ENCODE measurements at places on chromosomes 2 and 18.

GRCh38 chr2:198499539-198499938 lies 695.1 kb downstream of the PLCL1 start:
- DNase-seq = no peak

GRCh38 chr2:112547333-112547732 lies 5.1 kb downstream of the POLR1B start:
- no peak for DNase-seq

- no peak for DNase-seq
These were observed 582.1 kb downstream of the ZEB2 start for GRCh38 chr2:143937723-143938350.

- DNase-seq = no peak
These were observed 359.9 kb downstream of the TNS1 start for GRCh38 chr2:217642944-217643343.

DNA sequence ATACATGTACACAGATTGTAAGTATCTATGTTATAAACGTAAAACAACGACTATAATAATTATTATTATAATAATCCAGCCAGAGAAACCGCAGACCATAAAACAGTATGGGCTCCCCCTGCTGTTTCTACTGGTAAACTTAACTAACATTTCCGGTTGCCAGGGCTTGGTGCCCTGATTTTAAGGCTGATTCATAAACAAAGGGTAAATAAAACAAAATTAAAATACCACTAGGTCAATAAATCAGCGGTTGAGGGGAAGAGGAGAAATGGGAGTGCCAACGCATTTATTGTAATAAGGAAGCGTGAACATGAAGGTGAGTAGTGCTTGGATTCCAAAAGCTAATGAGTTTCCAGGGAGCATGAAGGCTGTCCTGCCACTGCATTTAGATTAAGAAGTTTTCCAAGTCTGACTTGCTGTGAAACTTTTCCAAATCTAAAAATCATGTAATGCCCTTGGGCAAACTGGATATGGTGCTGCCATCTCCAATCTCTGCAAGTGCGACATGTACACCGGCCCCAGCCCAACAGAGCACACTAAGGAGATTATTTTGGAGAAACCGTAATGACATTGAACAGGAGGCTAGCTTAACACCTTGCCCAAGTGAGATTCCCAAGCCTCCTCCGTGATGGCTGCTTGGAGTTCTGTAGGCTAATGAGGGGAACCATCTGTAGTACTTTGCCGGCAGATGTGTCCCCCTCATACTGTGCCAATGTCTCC lies 50.7 kb upstream of the HNRNPA3 start:
- DNase-seq = no peak

- DNase-seq = no peak
These were observed 147.0 kb downstream of the ESCO1 start for GRCh38 chr18:21453511-21453901.

DNA sequence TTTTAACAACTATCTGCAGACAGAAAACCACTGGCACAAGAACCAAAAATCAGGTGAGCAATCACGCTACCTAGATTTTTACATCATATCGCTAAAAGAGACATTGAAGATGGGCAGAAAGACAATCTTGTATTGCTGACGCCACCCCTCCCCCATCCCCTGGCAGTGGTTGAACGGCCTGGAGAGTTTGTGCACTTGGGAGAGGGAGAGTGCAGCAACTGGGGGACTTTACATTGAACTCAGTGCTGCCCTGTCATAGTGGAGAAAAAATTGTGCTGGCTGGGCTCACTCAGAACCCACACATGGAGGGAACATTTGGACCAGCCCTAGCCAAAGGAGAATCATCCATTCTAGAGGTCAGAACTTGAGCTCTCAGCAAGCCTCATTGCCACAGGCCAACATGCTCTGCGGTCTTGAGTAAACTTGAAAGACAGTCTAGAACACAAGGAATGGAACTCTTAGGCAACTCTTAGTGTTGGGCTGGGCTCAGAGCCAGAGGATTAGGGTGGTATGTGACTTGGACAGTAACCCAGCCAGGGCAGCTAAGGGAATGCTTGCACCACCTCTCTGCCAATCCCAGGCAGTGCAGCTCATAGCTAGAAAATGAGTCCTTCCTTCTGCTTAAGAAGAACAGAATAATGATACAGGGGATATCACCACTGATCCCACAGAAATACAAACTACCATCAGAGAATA lies 220.0 kb upstream of the CYP26B1 start:
- DNase-seq = no peak

DNA sequence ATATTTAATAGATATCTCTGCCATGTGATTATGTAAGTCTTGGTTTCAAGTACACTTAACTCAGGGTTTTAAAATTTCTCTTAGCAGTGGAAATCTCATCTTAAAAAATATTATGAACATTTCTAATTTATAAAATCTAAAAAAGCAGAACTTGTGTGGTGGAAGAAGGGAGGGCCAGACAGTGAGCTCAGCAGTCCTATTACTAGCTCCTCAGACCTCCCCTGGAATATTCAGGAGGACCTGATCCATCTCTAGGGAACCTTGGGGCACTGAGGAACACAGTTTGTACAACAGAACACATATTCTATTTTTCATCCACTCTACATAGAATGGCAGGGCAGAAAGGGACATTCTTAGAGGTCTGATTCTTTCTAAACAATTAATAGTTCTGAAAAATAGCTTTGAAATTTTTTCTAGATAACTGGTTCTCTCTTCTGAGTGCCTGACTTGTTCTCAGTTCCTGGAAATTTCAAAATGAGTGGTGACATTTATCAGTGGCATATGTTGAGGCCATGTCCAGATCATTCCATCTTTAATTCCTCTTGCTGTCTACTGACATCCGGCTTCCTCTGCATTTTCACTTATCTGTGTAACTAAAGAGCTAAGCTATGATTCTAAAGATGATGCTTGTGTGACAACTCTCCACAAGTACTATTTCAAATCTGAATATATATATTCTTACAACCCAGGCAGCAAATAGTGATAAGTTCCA lies 8.2 kb upstream of the MAP4K4 start:
- no peak for DNase-seq

All from stimulated activated naive CD8-positive, alpha-beta T cell treated with anti-CD3 and anti-CD28 coated beads, Interleukin-15, Interleukin-2, amounts not matched to agents 100 U/mL and 50 U/mL, for 24 hours (primary cell).